SIG-M5 (cell line): ENCODE measurements at places on chromosomes 13 and 19.

GRCh38 chr13:29411481-29411880 lies 184.0 kb downstream of the SLC7A1 start:
- DNase-seq = no peak

- DNase-seq = no peak
Measured at GRCh38 chr13:28545583-28546333, 50.8 kb upstream of the FLT1 start.

GRCh38 chr13:31056644-31057271 lies 104.9 kb downstream of the HSPH1 start:
- no peak for DNase-seq

- no peak for DNase-seq
Measured at GRCh38 chr19:38729653-38730469, 14.4 kb downstream of the CAPN12 start.

DNA sequence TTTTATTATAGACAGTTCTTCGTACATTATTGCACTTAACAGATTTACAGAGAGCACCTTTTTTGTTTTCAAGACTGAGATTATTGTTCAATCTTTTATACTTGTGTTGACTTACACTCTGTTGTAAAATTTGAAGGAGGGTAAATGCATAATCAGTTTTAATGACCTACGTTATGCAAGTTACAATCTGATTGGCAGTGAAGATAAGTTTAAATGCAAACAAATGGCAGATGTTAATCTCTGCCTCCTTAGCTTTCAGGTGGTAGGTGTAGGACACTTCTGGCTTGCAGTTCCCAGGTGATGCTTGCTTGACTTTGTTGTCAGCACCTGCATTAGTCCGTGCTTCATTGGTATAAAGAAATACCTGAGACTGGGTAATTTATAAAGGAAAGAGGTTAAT lies 424.9 kb downstream of the FGF9 start:
- DNase-seq = no peak

- no peak for DNase-seq
Measured at GRCh38 chr13:40383132-40383531, 283.3 kb downstream of the FOXO1 start.
